Cortex of kidney (tissue), 1 donor: ENCODE measurements at places on chromosomes 7 and 10.

DNA sequence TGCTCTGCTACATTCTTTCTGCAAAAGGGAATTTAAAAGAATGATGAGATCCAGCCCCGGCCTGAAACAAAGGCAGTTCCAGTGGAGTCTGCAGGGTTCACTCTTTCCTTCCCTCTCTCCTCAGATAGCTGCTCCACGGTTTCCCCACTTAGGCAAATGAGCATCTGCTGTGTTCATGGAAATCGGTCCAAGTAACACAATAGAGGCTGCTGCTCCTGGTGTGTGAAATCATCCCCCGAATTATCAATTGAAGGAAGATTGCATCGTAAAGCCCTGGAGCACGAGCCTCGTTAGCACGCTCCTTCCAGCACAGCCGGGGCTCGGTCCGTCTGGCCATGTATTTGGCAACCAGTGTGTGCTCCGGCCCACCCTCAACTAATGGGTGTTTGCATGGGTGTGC lies 108.3 kb upstream of the DPP6 start:
- no peak for DNase-seq

- DNase-seq = no peak
Observed at GRCh38 chr7:111561654-111561903, 713 bp downstream of the IMMP2L start.

DNA sequence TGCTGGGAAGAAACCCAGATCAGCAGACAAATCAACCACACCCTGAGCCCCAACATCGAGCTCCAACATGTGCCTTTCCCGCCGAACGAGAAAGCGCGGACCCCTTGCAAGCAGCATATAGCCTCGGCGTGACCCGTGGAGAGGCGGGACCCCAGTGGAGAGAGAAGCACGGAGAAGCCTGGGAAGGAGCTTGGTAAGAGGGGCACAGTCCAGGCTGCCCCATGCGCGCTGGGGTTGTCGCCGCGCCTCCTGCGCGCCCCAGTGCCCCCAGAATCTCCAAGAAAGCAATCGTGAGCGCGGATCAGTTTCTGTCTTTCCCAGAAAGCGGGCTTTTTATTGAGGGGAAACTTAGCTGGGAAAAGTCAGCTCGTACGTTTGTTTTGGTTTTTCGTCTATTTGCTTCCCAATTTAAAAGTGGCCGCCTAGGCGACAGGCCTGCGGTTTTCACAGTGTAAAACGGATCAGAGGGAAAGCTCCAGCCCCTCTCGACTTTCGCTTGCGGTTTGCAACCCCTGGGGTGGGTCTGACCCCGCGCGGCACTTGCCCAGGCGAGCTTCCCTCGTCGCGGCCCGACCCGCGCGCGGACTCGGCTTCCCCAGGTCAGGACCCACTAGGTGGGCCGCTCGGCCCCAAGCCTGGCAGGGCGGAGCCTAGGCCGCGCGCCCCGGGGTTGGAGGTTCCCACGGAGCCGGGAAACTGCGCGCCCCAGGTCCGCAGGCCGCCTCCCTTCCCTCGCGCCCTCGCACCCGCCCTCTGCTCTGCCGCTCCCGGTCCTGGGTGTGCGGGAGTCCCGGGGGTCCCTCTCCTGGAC lies 31.1 kb downstream of the SKIDA1 start:
- no peak for DNase-seq

DNA sequence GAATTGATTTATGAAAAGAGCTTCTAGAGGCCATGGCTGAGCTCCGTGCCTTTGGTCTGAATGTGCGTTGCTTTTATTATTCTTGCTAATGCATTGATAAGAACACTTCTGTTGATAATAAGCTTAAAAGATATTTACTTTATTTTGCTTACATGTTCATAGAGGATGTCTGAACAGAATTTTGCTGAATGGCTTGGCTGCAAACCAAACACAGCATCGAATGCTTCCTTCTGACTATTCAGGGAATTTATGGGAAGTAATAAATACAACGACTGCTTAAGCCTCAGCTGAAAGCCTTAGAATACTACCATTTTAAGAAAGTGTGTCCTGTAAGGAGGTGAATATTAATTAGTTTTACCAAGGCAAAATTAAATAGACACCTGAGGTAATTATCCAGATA lies 643.5 kb upstream of the POT1 start:
- DNase-seq = no peak

GRCh38 chr7:40795607-40796006 lies 660.8 kb downstream of the SUGCT start:
- no peak for DNase-seq

GRCh38 chr10:34723750-34724149 lies 91.3 kb downstream of the PARD3 start:
- DNase-seq = no peak

DNA sequence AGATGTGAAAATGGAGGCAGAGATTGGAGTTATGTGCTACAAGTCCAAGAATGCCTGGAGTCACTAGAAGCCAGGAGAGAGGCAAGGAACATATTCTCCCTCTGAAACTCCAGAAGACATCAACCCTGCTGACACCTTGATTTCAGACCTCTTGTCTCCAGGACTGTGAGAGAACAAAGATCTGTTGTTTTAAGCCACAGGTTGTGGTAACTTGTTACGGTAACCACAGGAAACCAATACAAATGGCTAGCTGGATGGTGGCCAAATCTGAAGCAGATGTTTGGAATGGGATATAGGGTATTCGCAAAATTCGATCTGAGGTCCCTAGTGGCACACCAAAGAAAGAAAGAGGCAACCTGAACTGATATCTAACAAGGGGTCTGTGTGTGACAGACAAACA lies 129.0 kb downstream of the HERPUD2 start:
- DNase-seq = no peak

DNA sequence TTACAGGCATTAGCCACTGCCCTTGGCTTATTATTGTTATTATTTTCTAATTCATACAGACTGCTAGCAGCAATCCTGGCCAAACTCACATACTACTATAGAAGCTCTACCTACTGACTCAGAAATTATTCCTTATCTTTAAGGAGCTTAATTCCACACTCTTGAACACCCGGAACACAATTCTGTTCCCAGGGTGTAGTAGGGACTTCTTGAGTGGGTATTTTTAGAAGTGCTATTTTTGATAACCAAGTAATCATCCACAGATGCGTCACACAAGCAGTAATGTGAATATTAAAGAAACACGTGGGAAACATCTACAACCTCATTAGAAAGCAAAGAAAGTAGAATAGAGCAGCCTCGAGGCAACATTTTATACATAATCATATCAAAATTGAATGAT lies 149.2 kb downstream of the PTEN start:
- DNase-seq = no peak

GRCh38 chr10:124040451-124041188 lies 52.8 kb downstream of the CHST15 start:
- no peak for DNase-seq

DNA sequence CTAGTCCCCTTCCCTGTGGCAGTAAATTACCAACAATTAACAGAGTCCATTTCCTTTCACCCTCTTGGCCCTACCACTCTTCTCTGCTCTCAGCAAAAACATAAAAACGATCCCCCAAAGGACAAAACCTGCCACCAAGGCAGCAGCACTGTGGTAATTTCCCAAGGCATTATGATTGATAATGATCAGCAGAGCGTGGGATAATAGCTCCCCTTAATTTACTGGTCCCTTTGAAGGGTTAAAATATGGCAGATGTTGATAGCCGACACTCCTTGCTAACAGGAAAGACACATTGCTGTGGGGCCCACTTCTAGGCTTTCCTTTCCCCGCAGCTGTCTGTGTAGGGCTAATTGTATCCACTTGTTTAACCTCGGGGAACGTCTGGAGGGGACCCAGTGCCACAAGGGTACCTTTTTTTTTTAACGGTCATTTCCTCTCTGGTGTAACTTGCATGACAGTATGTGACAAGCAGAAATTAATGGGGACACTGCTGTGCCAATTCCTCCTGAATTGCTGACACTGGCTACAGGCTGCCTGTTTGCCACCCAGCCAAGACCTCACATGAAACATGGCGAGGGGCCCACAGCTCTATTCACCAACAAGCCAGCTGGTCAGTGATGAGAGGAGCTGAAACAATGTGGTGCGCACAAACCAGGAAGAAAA lies 81.3 kb downstream of the CDK6 start:
- no peak for DNase-seq

DNA sequence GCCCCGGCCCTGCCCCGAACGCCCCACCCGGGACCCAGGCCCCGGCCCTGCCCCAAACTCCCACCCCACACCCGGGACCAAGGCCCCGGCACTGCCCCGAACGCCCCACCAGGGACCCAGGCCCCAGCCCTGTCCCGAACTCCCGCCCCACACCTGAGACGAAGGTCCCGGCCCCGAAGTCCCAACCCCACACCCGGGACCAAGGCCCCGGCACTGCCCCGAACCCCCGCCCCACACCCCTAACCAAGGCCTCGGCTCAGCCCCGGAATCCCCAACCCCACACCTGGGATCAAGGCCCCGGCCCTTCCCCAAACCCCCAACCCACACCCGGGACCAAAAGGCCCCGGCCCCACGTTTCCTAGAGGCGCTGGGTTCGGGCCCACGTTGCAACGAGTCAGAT lies 1.1 kb upstream of the LARP4B start:
- no peak for DNase-seq

GRCh38 chr10:106931159-106931852 lies 233.2 kb downstream of the SORCS1 start:
- DNase-seq = no peak

DNA sequence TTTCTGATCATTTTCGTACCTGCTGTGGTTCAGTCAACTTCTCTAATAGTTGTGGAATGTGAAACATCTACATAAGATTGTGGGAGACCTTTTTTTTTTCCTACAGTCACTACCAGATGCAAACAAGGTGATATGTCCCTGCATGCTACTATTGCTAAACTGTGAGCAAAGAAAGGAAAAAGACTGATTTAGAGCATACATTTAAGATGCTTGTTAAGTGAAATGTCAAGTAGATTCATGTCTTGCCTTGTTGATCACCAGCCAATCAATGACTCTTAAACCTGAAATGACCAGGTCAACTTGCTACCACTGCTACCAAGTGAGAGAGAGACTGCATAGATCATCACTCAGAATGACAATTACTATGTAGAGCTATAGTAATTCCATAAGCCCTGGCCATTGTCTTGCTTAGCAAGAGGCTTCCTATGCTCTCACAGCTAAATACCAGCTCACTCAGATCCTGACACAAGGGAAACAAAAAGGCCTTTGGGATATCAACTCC lies 84.3 kb upstream of the SKAP2 start:
- DNase-seq = no peak

- no peak for DNase-seq
Observed at GRCh38 chr7:132415259-132415658, 161.0 kb downstream of the PLXNA4 start.

GRCh38 chr7:155202106-155202871 lies 95.4 kb upstream of the INSIG1 start:
- no peak for DNase-seq

GRCh38 chr10:45560262-45560661 lies 112.3 kb downstream of the ZFAND4 start:
- no peak for DNase-seq

- no peak for DNase-seq
Observed at GRCh38 chr7:28731092-28731658, 227.0 kb downstream of the TRIL start.

- DNase-seq = no peak
Observed at GRCh38 chr7:32890010-32890792, 1.4 kb downstream of the KBTBD2 start.

DNA sequence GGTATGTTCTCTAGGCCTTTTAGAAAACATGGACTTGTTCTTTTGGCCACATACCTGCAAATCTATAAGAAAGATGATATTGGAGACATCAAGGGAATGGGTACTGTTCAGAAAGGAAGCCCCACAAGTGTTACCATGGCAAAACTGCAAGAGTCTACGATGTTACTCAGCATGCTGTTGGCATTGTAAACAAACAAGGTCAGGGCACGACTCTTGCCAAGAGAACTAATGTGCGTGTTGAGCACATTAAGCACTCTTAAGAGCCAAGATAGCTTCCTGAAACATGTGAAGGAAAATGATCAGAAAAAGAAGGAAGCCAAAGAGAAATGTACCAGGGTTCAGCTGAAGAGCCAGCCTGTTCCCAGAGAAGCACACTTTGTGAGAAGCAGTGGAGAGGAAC lies 37.1 kb downstream of the SDK1 start:
- DNase-seq = no peak
